Small intestine (tissue), 16 donors: ENCODE measurements at places on chromosomes 12 and 14. TPM values are rescaled to one million over a fixed set of nuclear protein-coding genes. Genes with fewer than 3 reads are reported as not detected.

Gene ACIN1
- polyA plus RNA-seq, result 75.4 TPM

DNA sequence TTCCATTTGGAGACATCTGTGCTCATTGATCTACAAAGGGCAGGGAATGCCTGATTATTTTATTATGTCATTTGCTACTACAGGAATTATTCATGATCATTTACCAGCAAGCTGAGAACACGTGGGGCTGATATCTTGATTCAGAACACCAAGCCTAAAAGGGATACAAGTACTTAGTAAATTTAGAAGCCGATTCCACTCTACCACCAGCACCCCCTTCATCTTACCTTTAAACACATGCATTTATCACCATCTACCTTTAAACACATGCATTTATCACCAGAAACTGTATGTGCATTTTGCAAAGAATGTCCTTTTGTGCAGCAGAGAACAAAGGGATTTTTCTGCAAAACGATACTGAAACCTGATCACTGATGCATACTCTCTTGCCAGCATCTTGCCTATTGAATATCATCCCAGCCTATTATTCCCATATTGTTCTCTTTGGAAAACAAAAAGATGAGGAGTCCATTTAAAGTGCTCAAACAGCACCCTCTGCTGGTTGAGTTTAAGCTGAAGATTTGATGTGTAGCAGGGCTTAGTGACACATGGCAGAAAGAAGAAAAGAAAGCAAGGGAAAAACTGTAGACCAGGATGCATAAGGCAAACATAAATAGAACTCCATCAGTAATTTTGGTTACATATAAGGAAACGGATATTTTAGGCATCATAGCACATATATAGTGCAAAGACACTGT, 132.6 kb upstream of the PLEKHG7 start:
- DNase-seq, result peak; percentile 91

Gene APOF
- polyA plus RNA-seq, result not detected

GRCh38 chr12:108146035-108146893, 17.2 kb downstream of the WSCD2 start:
- DNase-seq, result no peak

- no peak for DNase-seq
These were observed 76.5 kb downstream of the WNK1 start for GRCh38 chr12:828726-829395.

Gene PTPN21
- 4.7 TPM for polyA plus RNA-seq

DNA sequence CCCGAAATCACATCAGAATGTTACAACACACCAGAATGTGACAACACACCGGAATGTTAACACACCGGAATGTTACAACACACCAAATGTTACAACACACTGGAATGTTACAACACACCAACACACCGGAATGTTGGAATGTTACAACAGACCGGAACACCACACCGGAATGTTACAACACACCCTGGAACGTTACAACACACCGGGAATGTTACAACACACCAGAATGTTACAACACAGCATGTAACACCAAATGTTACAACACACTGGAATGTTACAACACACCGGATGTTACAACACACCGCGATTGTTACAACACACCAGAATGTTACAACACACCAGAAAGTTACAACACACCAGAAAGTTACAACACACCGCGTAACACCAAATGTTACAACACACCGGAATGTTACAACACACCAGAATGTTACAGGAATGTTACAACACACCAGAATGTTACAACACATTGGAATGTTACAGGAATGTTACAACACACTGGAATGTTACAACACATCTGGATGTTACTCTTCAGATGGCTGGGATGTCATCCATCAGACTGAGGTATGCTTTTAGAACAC, 21.1 kb downstream of the CHFR start:
- no peak for DNase-seq

DNA sequence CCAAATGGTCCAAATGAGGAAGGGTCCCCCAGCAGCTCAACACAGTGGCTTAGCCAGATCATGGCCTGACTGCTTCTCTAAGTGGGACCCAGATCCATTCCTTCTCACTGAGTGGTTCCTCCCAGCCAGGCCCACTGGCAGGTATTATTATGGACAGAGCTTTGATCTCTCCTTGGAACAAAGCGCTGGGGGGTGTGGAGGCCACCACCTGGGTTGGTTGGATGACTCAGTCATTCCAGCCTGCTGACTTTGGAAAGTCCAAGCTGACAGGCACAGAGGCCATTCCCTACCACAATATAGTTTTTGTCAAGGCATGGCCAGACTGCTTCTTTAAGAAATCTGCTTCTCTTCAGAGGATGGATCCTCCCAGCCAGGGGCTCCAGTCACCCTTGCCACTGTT, 341.1 kb downstream of the BTG1 start:
- DNase-seq, result no peak

Gene KCNA5
- polyA plus RNA-seq, result 3.1 TPM

GRCh38 chr12:64810831-64811230, 13.6 kb upstream of the TBC1D30 start:
- peak; percentile 6 for DNase-seq

Gene AKAP5
- 0.49 TPM for polyA plus RNA-seq

DNA sequence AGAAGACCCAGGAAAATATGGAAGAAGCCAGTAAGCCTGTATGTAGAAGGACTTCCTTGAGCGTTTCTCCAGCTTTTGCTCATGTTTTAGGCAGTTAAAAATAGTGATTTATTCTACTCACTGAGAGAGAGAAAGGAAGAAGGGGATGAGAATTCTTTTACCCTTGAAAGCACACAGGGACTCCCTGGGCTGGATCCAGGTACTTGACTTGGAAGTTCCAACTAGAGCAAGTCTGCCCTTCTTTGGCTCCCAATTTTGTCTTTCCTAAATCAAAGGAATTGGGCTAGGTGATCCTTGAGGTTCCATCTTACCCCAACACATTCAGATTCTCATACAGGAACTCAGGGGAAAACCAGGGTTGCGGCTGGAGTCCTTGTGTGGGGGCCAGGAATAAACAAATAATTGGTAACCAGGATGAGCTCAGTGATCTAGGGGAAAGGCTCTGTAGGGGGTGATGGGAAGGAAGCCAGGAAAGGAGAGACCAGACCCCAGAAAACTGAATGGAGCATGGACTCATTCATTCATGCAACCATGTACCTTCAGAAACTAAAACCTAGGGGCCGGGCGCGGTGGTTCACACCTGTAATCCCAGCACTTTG, 11.5 kb upstream of the ITGA5 start:
- DNase-seq, result no peak

GRCh38 chr12:65100140-65100539, 21.0 kb downstream of the WIF1 start:
- peak; percentile 42 for DNase-seq

DNA sequence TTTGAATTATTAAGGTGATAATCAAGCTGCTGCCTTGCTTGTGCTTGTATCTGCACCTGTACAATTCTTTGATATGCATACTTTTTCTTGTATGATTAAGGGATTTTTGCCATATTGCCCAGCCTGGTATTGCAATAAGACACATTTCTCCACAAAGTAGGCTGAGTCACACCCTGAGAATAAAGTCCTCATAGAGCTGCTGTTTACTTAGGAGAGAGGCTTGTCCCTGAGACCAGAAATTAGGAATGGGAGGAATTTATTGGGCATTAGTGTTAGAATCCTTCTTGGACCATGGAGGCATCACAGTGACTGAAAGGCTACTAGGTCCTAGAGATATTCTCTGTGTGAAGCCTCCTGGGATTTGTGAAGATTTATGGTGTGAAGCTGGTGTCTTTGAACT, 506.8 kb upstream of the FBXO33 start:
- DNase-seq, result no peak

DNA sequence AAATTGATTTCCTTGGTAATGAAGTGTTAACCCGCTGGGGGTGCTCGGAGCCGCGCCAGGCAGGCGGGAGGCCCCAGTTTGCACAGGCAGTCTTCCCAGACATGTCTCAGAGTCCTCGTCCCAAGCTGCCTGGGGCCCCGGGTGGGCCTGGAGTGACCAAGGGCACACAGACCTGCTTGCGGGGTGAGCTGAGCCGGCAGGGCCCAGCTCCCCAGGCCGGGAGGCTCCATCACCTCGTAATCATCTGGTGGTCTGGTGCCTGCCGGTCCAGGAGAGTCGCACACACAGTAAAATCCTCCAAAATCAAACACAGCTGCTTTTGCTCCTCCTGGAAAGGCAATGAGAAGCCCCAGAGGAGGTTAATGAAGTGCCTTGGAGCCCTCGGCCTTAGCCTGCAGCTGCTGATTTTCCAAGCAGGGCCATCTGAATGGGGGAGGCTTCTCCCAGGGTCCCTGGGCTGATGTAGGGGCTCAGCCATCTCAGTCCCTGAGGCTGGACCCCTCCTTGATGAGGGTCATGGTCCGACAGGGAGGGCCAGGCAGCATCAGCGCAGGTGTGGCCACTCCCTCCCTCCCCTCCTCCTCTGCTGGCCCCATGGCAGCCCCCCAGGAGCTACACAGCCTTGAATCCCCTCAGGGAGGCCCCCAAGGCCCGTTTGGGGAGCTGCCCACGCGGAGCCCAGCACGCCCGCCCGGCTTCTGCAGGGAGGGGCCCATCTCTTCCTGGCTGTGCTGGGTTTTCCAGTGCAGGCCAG, 39.4 kb upstream of the FBRSL1 start:
- DNase-seq, result no peak

DNA sequence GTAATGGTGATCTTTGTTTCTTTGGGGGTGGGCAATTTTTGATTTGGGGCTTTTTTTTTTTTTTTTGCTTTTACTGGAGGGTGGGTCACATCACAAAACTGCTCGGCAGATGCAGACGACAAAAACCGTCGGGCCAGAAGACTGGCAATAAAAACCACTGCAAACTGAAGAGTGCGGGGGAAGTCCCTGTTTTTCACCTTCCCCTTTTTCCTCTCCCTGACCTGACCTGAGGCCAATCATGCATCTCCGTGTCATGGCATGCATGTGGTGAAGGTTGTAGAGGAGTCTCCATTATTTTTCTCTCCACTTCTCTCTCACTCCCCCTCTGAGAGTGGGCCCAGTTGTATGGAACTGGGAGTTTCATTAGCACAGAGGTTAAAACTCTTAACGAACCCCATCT, 57.5 kb downstream of the AP5M1 start:
- no peak for DNase-seq

DNA sequence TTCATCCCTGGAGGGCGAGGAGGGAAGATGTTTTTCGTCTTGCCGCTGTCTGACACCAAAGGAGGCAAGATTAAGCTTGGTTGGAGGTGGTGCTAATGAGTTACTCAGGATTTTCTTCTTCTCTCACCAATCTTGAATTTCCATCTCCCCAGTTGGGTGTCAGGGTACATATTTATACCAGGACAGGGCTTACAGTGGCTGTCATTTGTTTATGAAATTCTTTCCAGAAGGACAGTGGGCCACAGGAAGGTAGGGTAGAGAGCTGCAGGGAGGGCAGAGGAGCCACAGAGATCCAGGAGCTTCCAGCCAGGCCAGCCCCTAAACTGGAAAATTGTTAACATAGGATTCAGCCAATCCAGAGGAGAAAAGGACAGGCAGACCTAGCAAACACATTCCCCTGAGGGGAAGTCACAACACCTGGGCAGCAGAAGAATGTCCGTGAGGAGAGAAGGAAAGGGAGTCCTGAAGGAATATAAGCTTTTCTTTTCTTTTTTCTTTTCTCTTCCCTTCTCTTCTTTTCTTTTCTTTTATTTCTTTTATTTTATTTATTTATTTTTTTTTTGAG, 40.5 kb downstream of the IRF2BPL start:
- DNase-seq, result no peak

Gene CISTR
- polyA plus RNA-seq, result not detected

Gene ACVRL1
- polyA plus RNA-seq, result 16.2 TPM

DNA sequence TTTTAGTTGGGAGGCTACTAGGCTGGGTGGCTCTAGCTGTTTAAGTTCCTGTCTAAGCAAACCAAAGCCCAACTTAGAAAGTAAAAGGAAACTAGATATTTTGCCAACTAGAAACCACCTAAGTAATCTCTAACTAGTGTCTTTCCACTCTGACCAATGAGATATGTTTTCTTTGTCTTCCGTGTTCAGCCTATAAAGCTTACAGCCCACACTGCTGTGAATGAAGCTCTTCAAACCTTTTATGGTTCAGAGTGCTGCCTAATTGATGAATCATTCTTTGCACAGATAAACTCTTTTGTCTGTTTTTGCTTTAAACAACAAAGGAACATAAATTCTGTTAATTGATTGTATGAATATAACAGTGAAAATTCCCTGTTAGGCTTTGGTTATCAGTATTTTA, 66.1 kb downstream of the FUT8 start:
- no peak for DNase-seq

- no peak for DNase-seq
These were observed 248.2 kb downstream of the SLC41A2 start for GRCh38 chr12:104709692-104710435.

DNA sequence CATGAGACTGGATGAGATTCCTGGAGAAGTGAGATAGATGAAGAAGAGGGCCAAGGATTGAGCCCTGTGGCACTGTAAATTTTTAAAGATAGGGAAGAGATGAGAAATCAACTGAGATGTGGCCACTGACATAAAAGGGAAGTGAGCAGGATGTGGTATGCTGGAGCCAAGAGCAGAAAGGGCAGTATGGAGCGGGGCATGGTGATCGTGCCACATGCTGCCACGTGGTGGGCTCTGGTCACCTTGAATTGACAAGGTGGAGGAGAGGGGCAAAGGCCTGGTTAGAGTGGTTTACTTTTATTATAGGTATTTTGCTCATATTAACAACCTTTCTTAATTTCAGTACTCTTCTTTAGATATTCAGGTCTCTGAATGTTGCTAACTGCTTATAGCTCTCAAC, 257.9 kb downstream of the NEDD1 start:
- no peak for DNase-seq

GRCh38 chr12:96108321-96108720, 72.9 kb upstream of the LTA4H start:
- DNase-seq, result peak; percentile 67

DNA sequence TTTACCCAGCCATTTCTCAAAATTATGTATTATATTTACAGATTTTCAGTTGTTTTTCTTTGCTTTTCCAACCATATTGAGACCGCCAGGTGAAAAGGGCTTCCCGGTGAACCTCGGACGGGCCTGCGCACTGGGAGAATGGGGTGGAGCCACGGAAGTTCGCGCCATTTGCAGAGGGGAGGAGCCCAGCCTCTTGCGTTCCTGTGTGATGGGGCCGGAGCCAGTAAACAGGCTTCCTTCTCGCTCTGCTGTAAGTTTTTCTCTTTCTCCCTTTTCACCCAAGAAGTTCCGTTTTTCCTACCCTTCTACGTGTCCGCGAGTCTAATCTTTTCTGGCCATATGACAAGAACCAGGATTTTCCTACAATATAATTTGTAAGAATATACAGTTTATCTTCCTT, 1108.8 kb upstream of the SEL1L start:
- DNase-seq, result peak; percentile 4

- peak; percentile 74 for DNase-seq
These were observed 18.7 kb downstream of the ZBTB39 start for GRCh38 chr12:56987551-56988053.
